Activated B cell treated with CpG ODN at 0.5 μM for 24 hours (primary cell): ENCODE measurements at places on chromosomes 1 and 21. TPM values are rescaled to one million over a fixed set of nuclear protein-coding genes. Genes with fewer than 3 reads are reported as not detected.
A peak's percentile ranks its signal among the peaks of the same experiment; 100 is the strongest.

The FAM163A gene
- not detected in 2 replicates for total RNA-seq

DNA sequence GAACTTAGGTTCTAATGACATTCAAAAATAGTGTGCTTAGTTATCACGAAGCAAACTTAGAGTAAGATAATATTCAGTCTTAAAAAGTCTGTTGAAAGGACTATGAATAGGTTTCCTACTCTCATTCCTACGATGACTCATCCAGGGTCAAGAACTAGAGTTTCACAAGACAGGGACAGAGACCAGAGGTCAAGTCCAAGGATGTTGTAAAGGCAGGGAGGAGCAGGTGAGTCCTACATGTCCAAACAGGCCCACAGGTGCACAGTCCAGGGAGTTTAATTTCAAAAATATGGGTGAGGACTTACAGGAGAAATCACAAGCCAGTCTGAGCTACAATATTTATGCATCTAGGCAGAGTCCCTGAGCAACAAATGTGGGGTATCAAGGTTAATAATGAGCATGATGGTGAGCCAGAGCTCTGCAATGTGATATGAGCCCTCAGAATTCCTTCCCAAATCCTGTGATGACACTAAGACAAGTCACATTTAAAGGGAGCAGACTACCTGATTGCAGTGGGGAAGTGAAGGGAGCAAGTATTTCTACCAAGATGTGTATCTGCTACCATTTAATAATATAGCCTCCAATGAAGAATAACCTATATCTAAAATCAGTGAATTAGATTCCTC, 100.0 kb upstream of the NRIP1 start:
- no peak for DNase-seq

The NR1I3 gene
- 0.15 TPM in 1 of 2 replicates, not detected in the other for total RNA-seq

The AJAP1 gene
- not detected in 2 replicates for total RNA-seq

DNA sequence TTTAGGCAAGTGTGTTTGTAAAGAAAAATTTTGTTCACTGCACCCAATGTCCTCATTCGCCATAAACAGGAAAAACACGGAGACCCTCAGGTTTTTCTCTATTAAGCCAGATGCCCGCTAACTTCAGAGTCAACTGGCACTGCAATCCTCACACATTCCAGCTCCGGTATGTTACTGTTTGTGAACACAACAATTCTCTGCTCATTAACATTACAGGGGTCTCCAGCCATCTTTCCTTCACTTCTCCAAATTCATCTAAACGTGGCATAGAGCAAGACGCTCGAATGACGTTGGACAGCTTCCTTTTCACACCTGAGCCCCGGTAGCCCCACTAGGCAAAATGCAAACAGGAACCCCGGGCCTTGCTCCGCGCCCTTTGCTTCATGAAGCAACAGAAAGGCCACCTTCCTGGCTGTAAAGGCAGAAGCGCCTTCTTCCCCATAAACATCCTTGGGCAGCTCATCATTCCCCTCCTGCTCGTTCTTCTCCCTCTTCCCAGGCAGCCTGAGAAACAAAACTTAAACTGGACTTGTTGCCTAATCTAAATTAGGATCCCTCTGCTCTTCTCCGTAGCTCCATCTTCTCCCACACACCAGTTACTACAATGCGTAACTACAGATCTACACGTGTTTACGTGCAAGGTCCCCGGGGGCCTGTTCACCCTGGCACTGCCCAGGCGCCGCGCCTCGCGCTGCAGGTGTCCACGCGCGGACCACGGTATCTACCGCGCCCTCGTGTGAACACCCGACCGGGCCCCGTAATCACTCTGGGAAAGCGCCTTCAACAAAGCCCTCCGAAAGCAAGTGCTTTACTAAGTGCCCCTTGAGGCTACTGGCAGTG, 1.2 kb downstream of the LBR start:
- DNase-seq, result peak; percentile 35

The TBX19 gene
- 2.7 and 4.7 TPM in 2 replicates for total RNA-seq

The PRMT6 gene
- total RNA-seq, result 19.8 and 22.3 TPM in 2 replicates

GRCh38 chr1:71448444-71448843, 367.6 kb upstream of the ZRANB2 start:
- no peak for DNase-seq

- DNase-seq, result no peak
Measured at GRCh38 chr1:12315146-12315545, 85.3 kb downstream of the VPS13D start.

DNA sequence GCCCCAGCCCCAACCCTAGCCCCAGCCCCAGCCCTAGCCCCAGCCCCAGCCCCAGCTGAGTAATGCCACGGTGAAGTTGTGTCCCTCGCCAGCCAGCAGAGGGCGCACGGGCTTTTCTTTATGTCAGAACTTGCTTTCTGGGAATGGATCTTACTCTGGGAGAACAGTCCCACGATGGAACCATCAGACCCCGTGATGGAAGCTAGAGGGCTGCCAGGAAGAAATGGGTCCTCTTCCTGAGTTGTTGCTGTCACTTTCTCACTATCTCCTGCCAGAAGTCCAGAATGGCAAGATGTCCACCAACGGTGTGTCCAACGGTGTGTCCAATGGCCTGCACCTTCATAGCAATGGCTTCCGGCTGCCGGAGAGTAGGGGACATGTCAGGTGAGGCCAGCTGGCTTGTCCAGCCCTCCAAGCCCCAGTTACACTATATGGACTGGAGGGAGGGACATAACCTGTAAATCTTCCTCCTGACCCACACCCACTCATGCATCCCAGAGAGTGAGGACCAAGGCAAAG, 25.1 kb upstream of the TMEM222 start:
- peak; percentile 61 for DNase-seq

- no peak for DNase-seq
Measured at GRCh38 chr1:74517599-74518051, 5.2 kb upstream of the LRRC53 start.

DNA sequence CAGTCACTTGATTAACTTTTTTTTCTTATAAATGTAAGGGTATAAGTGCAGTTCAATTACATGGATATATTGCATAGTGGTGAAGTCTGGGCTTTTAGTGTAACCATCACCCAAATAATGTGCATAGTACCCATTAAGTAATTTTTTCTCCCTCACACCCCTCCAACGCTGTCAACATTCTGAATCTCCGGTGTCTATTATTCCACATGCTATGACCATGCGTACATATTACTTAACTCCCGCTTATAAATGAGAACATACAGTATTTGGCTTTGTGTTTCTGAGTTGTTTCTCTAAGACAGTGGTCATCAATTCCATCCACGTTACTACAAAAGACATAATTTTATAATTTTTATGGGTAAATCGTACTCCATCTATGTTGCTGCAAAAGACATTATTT, 1191.1 kb downstream of the NCAM2 start:
- no peak for DNase-seq

The LAMC1 gene
- total RNA-seq, result 31.1 and 31.8 TPM in 2 replicates

DNA sequence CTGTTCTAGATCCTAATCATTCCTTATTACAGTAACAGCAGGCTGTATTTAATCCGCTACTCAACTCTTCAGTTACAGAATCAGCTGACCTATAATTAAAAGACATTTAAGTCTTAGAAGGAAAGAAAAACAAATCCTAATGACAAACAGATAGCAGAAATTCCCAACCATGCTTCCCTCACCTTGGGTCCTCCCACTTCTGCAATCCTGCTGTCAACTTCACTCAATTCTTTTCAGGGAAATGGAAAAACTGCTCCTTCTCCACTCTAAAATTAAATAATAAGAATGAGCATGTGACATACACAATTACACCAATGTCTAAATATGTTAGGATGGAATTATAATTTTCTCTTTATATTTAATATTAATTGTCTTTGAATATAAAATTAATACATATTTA, 182.6 kb upstream of the LYPLAL1 start:
- no peak for DNase-seq

The VWA5B1 gene
- total RNA-seq, result not detected in 2 replicates

The FCRL5 gene
- 40.4 and 55.4 TPM in 2 replicates for total RNA-seq

- no peak for DNase-seq
Measured at GRCh38 chr1:112318698-112319370, 77.2 kb upstream of the CTTNBP2NL start.

The CADM3 gene
- 0.37 and 0.84 TPM in 2 replicates for total RNA-seq

DNA sequence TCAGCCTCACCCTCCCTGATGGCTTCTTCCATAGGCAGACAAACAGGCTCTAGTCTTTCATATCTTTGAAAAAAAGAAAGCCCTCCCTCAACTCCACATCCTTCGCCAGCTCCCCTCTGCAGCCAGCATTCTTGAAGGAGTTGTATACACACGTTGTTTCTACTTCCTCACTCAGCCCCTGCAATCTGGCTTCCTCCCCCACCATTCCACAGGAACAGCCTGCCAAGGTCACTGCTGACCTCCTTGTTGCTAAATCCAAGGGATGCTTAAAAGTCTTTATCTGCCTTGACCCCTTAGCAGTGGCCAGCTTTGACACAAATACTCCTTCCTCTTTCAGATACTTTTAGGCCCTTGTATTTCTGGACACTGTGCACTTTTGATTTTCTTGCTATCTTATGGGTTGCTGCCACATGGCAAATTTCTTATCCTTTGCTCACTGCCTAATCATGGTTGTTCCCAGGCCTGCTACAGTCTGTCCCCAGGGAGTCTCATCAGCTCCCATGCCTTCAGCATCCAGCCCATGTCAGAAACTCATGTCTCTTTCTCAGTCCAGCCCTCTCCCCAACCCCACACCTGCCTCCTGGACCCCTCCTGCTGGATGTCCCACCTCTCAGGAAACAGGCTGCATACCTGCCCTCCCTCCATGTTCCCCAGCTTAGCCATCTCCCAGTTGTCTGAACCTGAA, 8.3 kb downstream of the FAM229A start:
- no peak for DNase-seq

DNA sequence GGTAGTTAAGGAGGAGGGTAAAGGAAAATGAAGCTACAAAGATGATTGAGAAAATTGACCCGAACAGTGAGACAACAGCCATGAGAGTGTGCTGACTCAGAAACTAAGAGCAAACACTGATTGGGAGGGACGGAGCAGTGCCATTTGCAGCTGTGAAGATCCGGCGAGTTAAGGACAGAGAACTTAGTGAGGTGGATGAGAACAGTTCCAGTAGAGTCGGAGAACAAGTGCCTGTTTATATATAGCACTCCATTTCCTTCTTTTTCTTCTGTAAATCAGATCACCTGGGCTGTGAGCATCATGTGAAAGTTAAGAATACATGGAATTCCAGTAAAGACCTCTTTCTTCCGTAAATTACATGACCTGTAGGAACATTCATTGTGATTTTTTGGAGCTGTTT, 145.7 kb downstream of the KCNK2 start:
- DNase-seq, result no peak

GRCh38 chr1:36991551-36991950, 42.8 kb downstream of the GRIK3 start:
- DNase-seq, result no peak

DNA sequence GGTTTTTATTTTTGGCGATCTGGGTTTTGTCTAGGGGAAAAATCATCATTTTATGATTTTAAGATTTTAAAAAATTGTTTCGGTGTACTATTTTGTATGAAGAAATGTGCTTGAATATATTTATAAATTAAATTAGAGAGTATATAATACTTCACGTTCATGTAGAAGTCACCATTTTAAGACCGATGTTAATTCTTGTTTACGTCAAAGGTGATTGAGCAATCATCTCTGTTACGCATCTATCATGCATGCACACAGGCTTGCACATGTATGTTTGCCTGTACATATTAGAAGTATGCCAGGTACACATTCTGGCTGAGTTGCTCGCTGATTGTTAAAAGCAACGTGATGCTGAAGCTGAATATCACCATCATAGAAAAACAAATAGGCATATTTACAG, 54.7 kb downstream of the DYRK1A start:
- no peak for DNase-seq

The SPRR4 gene
- total RNA-seq, result not detected in 2 replicates

The GBP1 gene
- 24.0 and 27.5 TPM in 2 replicates for total RNA-seq

GRCh38 chr1:7783178-7783711, 846 bp upstream of the PER3 start:
- DNase-seq, result no peak

The VTCN1 gene
- total RNA-seq, result not detected in 2 replicates

DNA sequence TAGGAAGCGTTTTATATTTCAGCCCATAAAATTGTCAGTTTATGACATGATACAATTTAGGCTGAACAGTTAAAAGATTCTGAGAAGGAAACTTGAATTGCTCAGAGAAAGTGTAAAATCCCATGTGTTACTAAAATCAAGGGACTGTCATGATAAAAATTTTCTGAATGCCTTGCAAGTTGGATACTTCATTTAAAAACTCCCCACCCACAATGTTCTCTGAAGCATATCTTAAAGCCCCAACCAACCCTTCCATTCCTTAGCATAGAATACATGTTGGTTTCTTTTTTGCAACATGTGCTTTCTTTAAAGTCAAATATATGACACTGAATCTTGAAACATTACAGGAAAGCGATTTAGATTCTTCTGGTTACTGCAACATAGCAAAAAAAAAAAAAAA, 97.4 kb downstream of the MRPL39 start:
- DNase-seq, result no peak

The RGS13 gene
- 0.49 and 0.60 TPM in 2 replicates for total RNA-seq

DNA sequence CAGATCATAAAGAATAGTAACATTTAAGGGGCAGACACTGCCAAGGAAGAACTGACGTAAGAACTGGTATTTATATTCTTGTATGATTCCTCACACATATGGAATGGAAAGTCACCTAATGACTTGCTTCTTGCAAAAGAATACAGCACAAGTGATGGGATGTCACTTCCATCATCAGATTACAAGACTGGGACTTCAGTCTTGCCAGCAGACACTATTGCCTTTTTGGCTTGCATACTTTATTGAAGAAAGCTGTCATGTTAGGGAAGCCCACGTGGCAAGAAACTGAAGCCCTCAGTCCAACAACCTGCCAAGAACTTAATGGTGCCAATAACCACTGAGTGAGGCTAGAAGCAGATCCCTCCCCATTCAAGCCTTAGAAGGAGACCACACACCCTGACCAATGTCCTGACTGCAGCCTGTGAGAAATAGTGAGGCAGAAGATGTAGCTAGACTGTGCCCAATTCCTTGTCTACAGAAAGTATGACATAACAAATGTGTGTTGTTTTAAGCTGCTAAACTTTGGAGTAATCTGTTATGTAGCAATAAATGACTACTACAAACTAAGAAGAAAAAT, 12.0 kb downstream of the EGLN1 start:
- DNase-seq, result no peak

- no peak for DNase-seq
Measured at GRCh38 chr1:170096806-170097340, 22.4 kb upstream of the KIFAP3 start.

The OLFML2B gene
- not detected in 2 replicates for total RNA-seq

The BCL2L15 gene
- total RNA-seq, result 0.83 and 3.7 TPM in 2 replicates
